Activated naive CD8-positive, alpha-beta T cell treated with anti-CD3 and anti-CD28 coated beads, Interleukin-2, amount 10 ng/mL, durations not matched to agents 7 days and 5 days (primary cell): ENCODE measurements at places on chromosomes 5 and 9. TPM values are rescaled to one million over a fixed set of nuclear protein-coding genes. Genes with fewer than 3 reads are reported as not detected.

Gene ANKS6
- 8.2 TPM for total RNA-seq

Gene WNK2
- total RNA-seq: not detected

Gene SUSD3
- total RNA-seq: 68.0 TPM

Gene SNAPC3
- total RNA-seq: 29.2 TPM

Gene ZFP62
- total RNA-seq: 42.7 TPM

Gene INSL4
- total RNA-seq: not detected

Gene SOX30
- total RNA-seq: not detected

Gene GMCL2
- not detected for total RNA-seq

Gene LCN15
- total RNA-seq: not detected

Gene KCTD16
- total RNA-seq: 0.17 TPM

- H3K27me3 ChIP-seq: peaks cover 21% of the 10 kb centered on the region
- no peak for DNase-seq
- H3K36me3 ChIP-seq: no peaks in the 10 kb centered on the region
- H3K4me1 ChIP-seq: no peaks in the 10 kb centered on the region
These were observed 19.1 kb upstream of the SLC31A2 start for GRCh38 chr9:113131689-113132151.

DNA sequence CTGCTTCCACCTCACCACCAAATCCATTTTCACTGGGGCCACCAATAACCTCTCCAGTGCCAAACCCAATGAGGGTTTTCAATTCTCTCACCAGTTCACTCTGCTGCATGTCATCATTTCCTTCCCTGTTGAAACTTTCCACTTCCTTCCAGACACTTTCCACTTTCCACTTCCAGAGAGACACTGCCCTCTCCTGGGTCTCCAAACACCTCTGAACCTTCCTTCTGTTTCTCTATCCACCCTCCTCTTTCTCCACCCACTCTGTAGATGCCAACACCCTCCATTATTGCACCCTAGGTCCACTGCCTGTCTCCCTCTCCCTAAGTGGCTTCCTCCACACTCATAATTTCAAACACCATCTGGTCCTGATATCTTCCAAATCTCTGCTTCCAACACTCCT lies 39.6 kb downstream of the PDE6A start:
- H3K36me3 ChIP-seq: no peaks in the 10 kb centered on the region
- DNase-seq: no peak
- peaks cover 30% of the 10 kb centered on the region for H3K27me3 ChIP-seq
- no peak overlapping the region for H3K27ac ChIP-seq
- peaks cover 15% of the 10 kb centered on the region for H3K4me1 ChIP-seq

DNA sequence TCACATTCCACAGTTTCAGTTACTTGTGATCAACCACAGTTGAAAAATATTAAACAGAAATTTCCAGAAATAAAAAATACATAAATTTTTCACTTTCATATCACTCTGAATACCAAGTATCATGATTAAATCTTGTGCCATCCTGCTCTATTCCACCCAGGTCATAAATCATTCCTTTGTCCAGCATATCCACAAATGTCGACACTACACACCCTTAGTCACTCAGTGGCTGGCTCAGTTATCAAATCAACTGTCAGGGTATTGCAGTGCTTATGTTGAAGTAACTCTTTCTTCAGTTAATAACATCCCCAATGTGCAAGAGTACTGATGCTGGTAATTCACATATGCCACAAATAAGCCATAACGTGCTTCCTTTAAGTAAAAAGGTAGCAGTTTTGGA lies 115.7 kb downstream of the FBXL17 start:
- no peak overlapping the region for H3K4me3 ChIP-seq
- no peak for DNase-seq
- no peak overlapping the region for H3K27ac ChIP-seq

GRCh38 chr9:135968083-135968476 lies 6.9 kb upstream of the UBAC1 start:
- H3K27ac ChIP-seq: no peak overlapping the region
- DNase-seq: no peak
- H3K4me3 ChIP-seq: no peak overlapping the region
- H3K36me3 ChIP-seq: no peaks in the 10 kb centered on the region

GRCh38 chr5:90390928-90391327 lies 18.6 kb downstream of the CETN3 start:
- H3K36me3 ChIP-seq: peaks cover 14% of the 10 kb centered on the region
- no peak overlapping the region for H3K27ac ChIP-seq
- no peaks in the 10 kb centered on the region for H3K27me3 ChIP-seq
- no peak overlapping the region for H3K4me3 ChIP-seq
- peaks cover 2% of the 10 kb centered on the region for H3K4me1 ChIP-seq

- H3K27ac ChIP-seq: no peak overlapping the region
- no peak overlapping the region for H3K4me3 ChIP-seq
- no peaks in the 10 kb centered on the region for H3K4me1 ChIP-seq
- DNase-seq: no peak
- H3K27me3 ChIP-seq: peaks cover 9% of the 10 kb centered on the region
- H3K36me3 ChIP-seq: no peaks in the 10 kb centered on the region
These were observed 1.3 kb downstream of the FGF1 start for GRCh38 chr5:142684508-142685041.

DNA sequence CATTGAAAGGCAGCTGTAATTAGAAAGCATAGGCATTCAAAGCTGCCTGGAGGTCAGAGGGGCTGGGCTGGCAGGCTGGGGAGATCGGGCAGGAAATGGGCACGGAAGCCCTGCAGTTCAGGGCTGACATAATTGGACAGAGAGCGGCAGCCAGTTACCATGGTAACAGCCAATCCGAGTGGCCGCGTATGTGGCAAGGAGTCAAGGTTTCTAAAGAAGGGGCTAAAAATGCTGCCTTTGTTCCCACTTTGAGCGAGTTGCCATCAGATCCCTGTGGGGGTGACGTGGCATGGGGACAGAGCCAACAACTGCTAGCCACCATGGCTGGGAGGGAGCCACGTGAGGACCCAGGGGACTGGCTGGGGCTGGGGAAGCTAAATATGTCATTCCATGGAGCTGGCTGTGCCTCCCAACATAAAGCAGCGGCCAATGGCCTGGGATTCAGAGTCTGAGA lies 44.7 kb upstream of the NDFIP1 start:
- no peaks in the 10 kb centered on the region for H3K27me3 ChIP-seq
- peak overlapping the region; percentile 54 for H3K27ac ChIP-seq
- peaks cover 12% of the 10 kb centered on the region for H3K4me1 ChIP-seq
- H3K4me3 ChIP-seq: peak overlapping the region; percentile 61
- peak; percentile 58 for DNase-seq

DNA sequence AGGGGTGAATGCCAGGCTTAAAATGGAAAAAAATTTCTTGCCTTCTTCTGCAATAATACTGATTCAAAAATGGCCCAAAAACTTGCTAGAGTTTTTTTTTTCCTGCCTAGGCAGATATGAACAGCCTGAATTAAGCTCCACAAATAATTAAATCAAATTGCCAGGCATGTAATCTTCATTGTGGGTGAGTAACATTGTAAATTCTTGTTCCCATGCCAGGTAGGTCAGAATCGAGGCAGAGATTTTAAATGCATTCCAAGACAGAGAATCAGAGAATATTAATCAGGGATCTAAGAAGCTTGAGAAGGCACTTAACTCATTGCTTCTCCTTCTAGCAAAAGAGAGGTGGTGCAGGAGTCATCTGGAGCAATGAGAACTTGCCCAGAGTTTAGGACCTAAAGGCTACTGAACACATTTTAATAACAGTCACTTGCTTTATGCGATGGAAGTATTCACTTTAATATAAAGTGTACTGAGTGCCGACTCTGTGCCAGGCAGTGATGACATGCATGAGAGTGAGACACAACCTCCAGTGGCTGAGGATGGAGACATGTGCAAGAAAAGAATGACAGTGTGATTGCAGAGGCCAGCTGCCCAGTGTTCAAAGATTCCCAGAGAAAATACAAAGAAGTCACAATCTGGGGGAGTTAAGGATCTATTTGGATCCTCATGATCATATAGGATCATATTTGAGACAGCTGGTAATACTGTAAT lies 102.3 kb downstream of the APBA1 start:
- no peak overlapping the region for H3K4me3 ChIP-seq
- H3K36me3 ChIP-seq: no peaks in the 10 kb centered on the region
- H3K27ac ChIP-seq: no peak overlapping the region

DNA sequence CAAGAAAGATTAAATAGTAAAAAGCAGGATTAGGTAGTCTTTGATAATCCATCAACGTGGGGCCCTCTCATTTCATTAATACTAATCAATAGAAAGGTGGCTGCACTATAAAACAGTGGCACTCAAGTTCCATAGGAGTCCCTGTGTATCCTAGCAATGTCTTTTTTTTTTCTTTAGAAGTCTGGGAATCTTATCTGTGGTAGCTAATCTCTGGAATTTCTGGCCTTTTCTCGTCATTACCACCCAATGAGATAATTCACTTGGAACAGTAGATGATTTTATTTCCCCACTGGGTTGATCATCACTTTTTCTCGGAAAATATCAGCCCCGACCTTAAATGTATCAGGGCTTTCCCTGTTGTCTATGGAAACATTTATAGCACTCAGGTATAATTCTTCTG lies 86.8 kb upstream of the CDH6 start:
- DNase-seq: no peak
- no peaks in the 10 kb centered on the region for H3K4me1 ChIP-seq
- no peak overlapping the region for H3K27ac ChIP-seq

DNA sequence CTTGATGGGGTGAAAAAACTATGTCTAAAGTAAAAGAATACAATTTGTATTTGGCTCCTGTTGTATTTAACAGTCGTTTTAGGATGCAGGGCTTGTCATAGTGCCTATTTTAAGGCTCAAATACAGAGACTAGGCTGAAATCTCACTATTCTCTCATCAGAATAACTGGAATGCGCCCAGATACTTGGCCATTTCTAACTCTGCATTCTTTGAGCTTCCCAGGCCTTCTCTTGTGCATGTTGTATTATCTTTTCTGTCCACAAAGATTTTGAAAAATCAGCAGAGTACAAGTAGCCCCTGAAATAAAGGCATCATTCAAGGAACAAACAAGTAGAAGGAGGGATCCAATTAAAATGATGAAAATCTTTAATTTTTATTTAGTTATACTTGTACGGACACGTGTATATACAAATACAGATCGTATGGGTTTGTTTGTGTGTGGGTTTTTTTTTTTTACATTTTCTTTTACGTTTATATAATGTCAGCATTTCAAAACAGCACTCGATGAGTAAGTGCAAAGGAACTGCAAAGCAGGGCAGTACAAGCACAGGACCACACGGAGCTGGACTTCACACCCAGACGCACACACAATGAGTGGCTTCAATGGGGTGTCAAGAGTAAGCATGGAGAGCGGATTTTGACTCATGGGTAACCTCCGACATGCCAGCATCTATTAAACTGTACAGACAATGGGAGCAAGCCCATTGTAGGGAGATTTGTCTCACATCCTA lies 294.0 kb downstream of the EFNA5 start:
- H3K36me3 ChIP-seq: no peaks in the 10 kb centered on the region
- H3K27ac ChIP-seq: no peak overlapping the region
- no peak for DNase-seq
- no peaks in the 10 kb centered on the region for H3K27me3 ChIP-seq
- H3K4me1 ChIP-seq: no peaks in the 10 kb centered on the region

DNA sequence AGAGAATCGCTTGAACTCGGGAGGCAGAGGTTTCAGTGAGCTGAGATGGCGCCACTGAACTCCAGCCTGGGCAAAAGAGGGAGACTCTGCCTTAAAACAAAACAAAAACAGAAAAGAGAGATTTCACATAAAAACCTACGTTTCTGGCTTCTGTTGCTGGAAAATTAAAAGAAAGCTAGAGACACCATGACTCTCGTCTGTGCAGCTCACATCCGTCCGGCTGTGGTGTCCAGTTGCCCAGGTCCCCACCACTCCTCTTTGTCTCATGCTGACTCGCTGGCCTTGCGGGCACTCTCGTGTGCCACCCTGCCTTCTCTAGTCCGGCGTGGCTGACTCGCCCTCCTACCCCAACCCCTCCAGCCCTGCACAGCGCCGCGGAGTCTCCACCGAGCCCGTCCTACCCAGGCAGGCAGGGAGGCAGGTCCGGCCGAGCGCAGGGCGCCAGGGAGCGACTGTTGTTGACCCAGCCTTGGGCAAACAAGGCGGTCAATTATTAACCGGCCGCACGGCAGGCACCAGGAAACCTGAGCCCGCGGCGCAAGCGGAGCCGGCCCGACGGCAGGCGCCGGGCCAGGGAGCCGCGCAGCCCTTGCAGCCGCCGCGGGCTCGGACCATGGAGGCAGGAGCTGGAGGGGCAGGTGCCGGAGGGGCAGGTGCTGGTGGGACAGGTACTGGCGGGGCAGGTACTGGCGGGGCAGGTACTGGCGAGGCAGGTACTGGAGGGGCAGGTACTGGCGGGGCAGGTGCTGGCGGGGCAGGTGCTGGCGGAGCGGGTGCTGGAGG lies at the start of gene PRRT1B:
TSS of gene PRRT1B (plus strand) at position 521 of the 783 bp plus-strand sequence. CDS start at position 614, 93 bp downstream.
- no peak for DNase-seq
- peak within 1 kb of the TSS; percentile 78 for H3K4me3 ChIP-seq
- peaks cover 13% of the 10 kb centered on the region for H3K36me3 ChIP-seq
- H3K27ac ChIP-seq: no peak within 1 kb of the TSS
- H3K27me3 ChIP-seq: peaks cover 61% of the 10 kb centered on the region
- H3K4me1 ChIP-seq: peaks cover 7% of the 10 kb centered on the region

DNA sequence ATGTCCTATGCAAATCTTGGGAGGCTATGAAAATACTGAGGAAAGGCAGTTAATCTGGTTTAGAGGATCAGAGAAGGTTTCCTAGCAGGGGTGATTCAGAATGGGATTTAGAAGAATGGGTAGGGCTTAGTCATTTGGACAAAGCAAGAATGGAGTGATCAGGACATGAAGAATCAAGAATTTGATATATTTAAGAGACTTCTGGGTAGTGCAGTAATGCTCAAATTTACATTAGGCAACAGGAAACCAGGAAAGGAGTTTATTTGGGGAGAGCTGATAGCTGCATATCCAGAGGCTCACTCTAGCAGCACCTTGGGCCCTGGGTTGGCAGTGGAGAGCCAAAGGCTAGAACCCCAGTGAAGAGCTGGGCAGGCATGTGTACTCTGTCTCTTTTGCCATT lies 78.9 kb upstream of the PAPPA start:
- DNase-seq: no peak
- H3K4me1 ChIP-seq: no peaks in the 10 kb centered on the region
- H3K27me3 ChIP-seq: no peaks in the 10 kb centered on the region
- no peak overlapping the region for H3K27ac ChIP-seq

- H3K27ac ChIP-seq: no peak overlapping the region
- no peaks in the 10 kb centered on the region for H3K27me3 ChIP-seq
- DNase-seq: no peak
- peaks cover 3% of the 10 kb centered on the region for H3K36me3 ChIP-seq
- no peak overlapping the region for H3K4me3 ChIP-seq
These were observed 133.3 kb downstream of the FAM174A start for GRCh38 chr5:100668511-100668910.

GRCh38 chr9:21923694-21924093 lies 70.5 kb downstream of the CDKN2A start:
- H3K27ac ChIP-seq: no peak overlapping the region
- peaks cover 2% of the 10 kb centered on the region for H3K27me3 ChIP-seq
- no peak overlapping the region for H3K4me3 ChIP-seq
- no peak for DNase-seq
- H3K36me3 ChIP-seq: peaks cover 8% of the 10 kb centered on the region

DNA sequence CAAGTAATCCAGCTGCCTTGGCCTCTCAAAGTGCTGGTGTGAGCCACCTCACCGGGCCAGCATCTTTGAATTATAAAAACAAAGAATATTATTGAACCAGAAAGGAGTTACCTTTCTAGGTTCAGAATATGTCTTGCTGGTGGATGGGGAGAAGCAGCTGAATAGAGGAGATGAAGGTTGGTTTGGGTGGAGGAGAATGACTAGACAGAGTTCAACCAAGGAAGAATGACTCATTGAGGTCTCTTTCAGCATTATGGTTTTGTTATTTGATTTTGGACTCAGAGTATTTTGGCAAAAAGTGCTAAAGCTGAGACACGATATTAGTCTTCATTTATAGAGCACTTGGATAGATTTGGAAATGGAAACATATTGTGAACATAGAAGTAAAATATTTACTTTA lies 75.2 kb upstream of the MPDZ start:
- H3K4me1 ChIP-seq: no peaks in the 10 kb centered on the region
- no peak overlapping the region for H3K4me3 ChIP-seq
- H3K27ac ChIP-seq: no peak overlapping the region
- no peak for DNase-seq
- no peaks in the 10 kb centered on the region for H3K36me3 ChIP-seq
- no peaks in the 10 kb centered on the region for H3K27me3 ChIP-seq
